ENCODE measurements at places on chromosomes 7 and 10.

DNA sequence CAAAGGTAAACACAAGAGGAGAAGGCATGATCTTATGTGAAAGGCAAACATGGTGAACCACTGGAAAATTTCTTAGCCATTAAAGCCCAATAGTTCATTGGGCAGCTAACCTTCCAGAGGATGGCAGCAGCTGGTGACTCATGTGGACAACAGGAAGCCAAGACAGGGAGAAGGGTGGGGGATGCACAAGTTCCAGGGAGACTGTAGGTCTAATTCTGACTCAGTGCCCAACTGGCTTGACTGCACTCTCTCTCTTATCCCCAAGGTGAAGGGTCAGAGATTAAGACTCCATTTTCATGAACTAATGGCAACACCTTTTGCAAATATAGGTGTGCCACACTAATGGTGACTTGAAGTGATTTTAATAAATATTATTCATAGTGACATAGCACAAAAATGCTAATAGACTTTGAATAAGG, 47.9 kb upstream of the SLC35B4 start:
- DNase-seq: no peak

GRCh38 chr7:127250312-127251035, 2.3 kb downstream of the GRM8 start:
- DNase-seq: no peak

- DNase-seq: peak; percentile 51
Measured at GRCh38 chr10:48251525-48252353, 22.8 kb downstream of the FRMPD2 start.

GRCh38 chr7:98674461-98674860, 57.4 kb downstream of the NPTX2 start:
- DNase-seq: no peak

- no peak for DNase-seq
Measured at GRCh38 chr10:122159141-122159970, 111.7 kb upstream of the BTBD16 start.

GRCh38 chr7:4079956-4080355, 602.1 kb upstream of the FOXK1 start:
- no peak for DNase-seq

GRCh38 chr7:104550362-104550761, 222.0 kb downstream of the LHFPL3 start:
- DNase-seq: no peak

DNA sequence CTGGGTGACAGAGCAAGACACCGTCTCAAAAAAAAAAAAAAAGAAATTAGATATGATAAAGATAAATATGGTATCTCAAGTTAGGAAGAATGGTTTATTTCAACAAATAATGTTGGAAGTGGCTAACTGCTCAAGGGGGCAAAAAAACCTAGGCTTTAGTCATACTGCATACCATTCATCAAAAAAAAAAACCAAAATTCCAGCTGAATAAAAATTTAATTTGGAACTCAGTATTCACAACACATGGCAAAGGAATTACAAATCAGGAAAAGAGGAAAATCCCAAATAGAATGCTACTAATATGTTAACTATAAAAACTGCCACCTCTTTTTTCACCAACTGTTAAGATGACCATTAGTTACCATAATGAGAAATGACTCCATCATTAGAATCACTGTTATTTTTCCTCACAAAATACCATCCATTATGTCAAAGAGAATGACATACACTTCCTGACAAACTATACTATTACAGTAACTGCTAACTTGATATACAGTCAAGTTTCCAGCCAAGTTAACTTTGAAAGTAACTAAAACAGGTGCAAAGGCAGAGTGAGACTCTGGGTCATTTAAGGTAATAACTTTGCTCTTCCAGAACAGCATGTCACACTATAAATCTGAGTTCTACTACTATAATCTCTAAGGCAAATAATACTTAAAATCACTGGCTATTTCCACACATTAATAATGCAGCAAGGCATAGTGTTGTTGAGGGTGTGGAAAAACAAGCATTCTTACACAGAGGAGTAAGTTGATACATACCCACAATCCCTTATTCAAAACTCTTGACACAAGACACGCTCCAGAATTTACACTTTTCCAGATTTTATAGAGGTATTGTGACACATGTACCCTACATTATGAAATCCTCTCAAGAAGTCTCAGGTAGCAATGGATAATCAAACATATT, 10.2 kb downstream of the KBTBD2 start:
- no peak for DNase-seq

- no peak for DNase-seq
Measured at GRCh38 chr7:102253066-102253972, 33.3 kb upstream of the SH2B2 start.

- DNase-seq: no peak
Measured at GRCh38 chr7:77796960-77797359, 1.3 kb downstream of the TMEM60 start.

Data from nephron progenitor cell (in vitro differentiated cells).